ENCODE measurements at places on chromosomes 5 and 9. TPM values are rescaled to one million over a fixed set of nuclear protein-coding genes. Genes with fewer than 3 reads are reported as not detected.

The C9orf50 gene
- total RNA-seq: not detected

GRCh38 chr5:33810491-33811120 is 81.2 kb downstream of the ADAMTS12 start:
- DNase-seq: no peak

GRCh38 chr5:64213531-64213930 is 47.9 kb downstream of the RNF180 start:
- DNase-seq: no peak

The AQP7 gene
- not detected for total RNA-seq

DNA sequence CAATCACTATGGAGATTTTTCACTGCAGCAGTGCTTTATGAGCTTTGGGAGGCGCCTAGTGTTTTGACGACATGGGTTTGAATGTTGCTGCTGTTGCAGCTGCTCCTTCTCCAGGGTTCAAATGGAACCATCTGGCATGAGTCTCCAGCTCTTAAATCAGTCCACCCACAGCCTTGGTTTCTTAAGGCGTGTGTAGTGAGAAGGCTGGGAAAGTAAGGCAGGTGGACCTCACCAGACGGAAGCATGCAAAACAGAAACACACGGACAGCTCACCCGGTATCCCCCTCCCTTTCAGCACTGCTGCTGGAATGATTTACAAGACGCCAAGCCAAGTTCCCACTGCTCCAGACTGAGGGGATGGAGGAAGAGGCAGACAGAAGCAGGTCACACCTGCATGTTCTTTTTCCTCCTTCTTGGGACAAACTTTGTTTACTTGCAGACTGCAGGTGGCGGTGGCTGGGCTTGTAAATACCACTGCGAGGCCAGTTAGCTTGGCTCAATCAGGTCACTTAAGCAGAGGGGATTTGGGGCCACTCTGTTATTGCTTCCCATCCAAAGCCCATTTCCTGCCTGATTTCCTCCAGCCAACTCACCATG is 47.4 kb downstream of the ADAM19 start:
- DNase-seq: peak; percentile 46

DNA sequence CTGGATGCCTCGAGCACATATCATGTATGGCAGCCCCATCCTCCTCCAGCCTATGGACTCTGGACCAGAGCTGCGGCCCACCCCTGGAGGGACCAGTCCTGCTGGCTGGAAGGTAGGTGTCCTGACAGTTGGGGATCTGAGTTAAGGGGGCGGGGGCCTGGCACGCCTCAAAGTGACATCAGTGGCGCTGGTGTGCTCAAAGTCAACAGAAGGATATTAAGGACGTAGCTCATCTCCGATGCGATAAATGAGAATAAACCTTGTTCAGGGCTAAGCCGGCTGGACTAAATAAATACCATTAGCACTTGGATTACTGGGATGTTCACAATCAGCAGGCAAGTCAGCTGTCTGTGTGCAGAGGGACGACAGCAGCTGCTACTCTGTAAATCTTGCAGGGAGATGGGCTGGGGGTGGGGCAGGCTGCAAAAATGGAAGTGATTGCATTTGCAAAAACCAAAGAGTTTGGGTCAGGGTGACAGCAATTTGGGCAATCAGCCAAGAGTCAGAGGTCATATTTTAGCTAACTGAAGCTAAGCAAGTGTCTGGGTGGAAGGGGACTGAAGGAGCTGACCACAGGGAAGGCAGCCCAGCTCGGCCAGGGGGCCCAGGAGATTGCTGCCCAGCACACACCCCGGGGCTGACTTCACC is 80.0 kb upstream of the LRRTM2 start:
- no peak for DNase-seq

- no peak for DNase-seq
Observed at GRCh38 chr9:20294046-20294750, 328.1 kb downstream of the MLLT3 start.

GRCh38 chr5:56717253-56717987 is 97.9 kb upstream of the MAP3K1 start:
- DNase-seq: no peak

DNA sequence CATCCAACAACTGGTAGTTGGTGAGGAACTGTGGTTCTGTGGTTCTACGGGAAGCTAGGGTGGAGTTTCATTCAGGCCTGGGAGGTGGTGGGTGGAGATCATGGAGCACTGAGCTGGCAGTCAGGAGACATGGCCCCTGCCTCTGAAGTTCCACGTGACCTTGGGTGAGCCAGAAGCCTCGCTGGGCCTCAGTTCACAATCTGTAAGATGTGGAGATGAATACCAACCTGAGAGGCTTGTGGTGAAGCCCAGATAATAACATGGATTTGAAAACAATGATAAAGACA is 177.9 kb downstream of the MACROH2A1 start:
- no peak for DNase-seq

Measured in H9 (cell line).